ENCODE measurements at places on chromosomes 2 and 18.

- no peak for DNase-seq
Observed at GRCh38 chr18:47679864-47680263, 250.6 kb downstream of the SMAD2 start.

GRCh38 chr2:60230596-60230995 is 322.9 kb downstream of the BCL11A start:
- no peak for DNase-seq

DNA sequence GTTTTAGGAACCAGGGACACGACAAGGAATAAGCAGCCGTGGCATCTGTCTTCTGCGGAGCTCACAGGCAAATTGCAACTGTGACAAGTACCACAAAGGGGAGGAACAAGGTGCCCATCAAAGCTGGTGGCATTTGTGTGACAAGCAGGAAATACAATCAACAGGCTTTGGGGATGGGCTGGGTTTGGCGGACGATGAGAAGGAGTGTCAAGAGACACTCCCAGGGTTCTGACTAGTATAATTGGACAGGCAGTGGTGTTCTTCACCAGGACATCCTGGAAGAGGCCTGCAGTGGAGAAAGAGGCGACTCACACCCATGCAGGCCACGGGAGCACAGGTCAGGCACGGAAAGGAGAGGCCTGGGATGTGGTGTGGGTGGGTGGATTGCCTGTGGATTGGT is 14.2 kb upstream of the SPATA3 start:
- no peak for DNase-seq

GRCh38 chr2:167258712-167259111 is 370.4 kb downstream of the XIRP2 start:
- DNase-seq, result no peak

DNA sequence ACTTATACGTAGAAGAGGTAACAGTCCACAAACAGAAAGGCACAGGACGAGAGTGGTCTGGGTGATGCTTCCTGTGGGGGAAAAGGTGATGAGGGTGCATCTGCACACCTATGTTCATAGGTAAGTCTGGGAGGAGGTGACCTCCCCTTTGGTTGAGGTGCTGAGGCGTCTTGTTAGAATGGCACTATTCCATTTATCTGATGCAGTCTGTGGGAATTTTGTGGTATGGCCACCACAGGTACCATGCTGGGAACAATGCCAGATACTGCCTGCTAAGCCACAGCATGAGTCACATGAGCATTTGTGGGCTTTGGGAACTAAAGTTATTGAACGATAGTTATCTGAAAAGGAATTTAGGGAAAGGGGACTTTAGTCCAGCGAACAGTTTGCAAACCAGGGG is 27.9 kb downstream of the IL37 start:
- DNase-seq, result no peak

DNA sequence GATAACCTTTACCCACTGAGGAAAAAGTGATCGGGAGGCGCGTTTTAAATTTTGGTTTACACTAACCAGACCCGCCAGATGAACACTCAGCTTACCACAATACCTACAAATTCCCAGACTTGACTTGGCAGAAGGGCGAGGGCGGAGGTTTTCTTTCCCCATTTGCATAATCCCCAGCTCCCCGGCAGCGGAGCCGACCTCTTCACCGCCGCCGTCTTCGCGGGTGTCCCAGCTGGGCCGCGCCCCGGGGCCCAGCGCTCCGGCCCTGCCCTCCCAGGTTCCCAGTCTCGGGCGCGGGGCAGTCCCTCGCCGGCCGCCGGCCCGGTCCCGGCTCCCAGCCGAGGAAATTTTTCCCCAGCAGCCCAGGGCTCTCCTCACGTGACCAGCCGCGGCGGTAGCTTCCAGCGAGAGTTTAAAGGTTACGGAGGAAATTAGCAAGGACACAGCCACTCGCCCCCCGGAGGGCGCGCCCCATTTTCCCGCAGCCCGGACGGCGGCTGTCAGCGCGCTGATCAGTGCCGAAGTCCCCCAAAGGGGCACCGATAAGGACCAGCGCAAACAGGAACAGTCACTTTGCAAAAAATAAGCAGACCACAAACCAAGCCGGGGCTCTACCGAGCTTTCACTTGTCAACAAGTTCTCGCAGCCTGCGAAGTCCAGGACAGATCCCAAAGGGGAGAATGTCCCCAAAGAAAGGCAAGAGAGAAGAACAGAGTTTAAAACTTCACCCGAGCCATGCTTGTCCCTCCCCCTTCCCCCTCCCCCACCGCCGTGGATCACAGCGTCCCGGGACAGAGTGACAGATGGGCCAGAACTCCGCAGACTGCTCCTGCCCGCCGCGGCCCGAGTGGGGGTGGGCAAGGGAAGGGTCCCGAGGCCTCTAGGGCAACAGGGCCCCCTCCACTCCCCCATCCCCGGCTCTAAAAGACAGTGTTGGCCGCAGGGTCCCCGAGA is 1.3 kb upstream of the PRKCE start:
- peak; percentile 69 for DNase-seq

DNA sequence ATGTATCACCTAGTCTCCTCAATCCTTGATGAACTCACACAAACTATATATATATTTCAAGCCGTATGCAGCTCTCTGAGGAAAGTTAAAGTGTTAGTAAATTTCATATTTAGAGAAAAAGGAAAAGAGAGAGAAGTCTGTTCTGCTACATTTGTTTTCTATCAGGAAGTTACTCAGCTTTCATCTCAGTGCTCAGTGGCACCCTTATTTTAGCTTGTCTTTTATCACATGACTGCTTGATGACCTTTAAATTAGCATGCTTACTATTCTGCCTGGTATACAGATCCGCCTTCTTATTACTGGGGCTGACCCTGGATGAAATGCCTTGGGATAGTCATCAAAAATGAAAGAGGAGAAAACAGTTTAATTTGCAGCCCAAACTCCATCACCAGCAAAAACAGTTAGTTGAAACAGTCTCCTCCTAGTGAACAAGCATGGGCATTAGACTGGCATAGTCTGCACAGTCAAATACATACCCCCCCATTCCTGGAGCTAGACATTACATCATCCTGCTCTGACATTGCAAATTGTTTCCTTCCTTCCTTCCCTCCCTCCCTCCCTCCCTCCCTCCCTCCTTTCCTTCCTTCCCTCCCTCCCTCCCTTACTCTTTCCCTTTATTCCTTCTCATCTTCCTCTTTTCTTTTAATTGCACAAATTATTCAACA is 215.7 kb downstream of the TMEM182 start:
- no peak for DNase-seq

GRCh38 chr2:127398239-127398590 is 10.4 kb upstream of the MAP3K2 start:
- DNase-seq, result no peak

DNA sequence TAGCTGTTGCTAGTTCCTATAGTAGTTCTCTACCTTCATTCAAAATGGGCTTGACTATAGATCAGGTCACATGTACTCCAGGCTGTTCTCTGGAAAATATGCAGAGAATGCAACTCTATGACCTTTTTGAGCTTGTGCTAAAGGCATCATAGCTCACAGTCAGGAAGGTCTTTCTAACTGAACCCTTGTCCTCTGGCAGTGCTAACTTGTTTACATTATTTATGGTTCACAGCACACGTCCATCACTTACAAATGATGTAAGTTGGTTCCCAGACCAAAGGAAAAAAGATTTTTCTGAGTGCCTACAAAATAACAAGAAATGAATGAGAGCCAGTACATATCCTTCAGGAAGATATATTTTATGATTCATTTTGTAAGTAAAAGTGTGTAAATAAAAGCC is 236.1 kb downstream of the GCA start:
- no peak for DNase-seq

DNA sequence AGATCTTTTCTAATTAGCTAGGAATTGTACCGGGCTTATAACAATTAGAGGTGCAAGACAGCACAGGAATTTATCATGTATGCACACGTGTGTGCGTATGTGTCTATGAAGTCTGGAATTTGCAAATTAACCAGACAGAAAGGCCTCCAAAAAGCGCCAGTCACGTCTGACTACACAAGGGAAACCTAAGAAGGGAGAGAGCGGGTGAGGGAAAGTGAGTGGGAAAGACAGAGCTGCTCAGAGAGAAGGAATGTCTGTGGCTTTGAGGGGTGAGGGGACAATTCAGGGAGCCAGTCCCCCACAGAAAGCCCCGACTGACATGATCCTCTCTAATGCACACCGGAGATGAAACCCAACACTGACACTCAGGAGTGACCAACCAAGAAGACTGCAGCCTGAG is 197.7 kb upstream of the SH3BP4 start:
- DNase-seq, result no peak

DNA sequence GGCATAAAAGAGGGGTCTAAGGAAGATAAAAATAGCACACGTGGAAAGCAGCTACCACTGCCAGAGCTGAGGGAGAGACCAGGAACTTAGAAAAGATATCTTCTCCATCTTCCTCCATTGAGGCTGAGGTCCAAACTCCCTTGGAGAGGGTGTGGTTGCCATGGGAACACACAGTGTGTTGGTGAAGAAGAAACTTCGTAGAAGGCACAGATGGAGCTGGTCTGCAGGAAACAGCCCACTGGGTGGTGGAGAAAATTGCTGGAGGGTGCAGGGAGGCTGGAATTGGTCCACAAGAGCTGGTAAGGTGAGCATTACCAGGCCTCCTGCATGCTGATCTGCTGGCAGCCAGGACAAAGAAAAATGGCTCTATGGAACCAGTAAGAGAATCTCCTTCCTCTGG is 191.0 kb downstream of the HRH4 start:
- no peak for DNase-seq

GRCh38 chr2:173982918-173983317 is 17.7 kb upstream of the SP3 start:
- DNase-seq, result no peak
